ENCODE measurements at places on chromosomes 6 and 20.

DNA sequence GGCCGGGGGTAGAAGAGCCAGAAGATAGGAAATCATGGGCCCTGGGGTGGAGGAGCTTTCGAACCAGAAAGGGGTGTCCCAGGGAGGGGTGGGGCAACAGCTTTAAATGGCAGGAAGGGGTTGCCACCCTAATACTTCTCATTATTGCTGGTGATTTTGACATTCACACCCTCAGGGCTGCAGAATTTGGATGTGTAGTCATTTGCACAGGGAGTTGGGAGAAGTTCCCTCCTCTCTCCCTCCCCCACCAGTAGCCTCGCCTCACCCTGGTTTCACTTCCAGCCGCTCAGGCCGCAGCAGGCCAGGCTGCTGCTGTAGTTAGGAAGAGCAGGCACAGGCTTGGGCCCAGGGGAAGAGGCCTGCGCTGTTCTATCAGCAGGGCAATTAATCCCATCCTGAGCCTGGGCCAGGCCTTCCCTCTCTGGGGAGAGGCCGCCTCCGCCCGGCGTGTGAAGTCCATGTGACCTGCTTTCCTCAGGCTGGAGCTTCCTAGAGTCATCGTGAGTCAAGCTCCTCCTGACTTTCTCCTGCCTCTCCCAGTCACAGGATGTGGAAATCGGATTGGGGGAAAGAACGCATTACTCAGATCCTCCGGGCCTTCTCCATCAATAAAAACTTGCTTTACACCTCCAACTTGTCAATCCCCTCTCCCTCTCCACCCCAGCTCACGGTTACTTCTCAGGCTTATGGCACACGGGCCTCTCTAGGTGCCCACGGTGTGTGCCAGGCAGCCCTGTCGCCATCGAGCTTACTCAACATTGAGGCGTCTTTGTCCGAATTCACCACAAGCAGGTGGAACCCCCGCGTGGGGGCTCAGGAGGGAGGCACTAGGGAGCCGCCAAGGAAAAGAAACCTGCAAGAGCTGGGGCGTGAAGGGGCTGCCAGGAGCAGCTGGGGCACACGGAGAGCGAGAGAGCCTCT, 7.8 kb downstream of the ADTRP start:
- DNase-seq = no peak

DNA sequence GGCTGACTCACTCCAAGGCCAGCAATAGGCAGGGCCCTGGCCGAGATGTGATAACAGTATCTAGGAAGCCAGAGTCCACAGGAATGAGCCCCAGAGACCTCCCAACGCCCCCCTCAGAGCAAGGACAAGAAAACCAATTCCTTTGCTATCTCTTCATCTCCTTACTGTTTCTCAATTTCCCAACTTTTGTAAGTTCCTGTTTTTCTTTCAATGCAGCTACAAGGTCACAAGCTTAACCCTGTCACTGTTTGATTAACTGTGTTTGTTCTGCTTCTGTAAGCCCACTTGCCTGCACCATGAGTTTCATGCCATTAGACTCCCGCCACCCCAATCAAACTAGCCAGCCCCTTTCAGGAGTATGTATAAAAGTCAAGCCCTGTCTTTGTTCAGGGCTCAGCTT, 3.5 kb downstream of the FKBP1C start:
- no peak for DNase-seq

GRCh38 chr6:118668761-118669385, 17.5 kb upstream of the CEP85L start:
- DNase-seq = no peak

GRCh38 chr20:50415516-50416268, 94.5 kb upstream of the PTPN1 start:
- DNase-seq = no peak

DNA sequence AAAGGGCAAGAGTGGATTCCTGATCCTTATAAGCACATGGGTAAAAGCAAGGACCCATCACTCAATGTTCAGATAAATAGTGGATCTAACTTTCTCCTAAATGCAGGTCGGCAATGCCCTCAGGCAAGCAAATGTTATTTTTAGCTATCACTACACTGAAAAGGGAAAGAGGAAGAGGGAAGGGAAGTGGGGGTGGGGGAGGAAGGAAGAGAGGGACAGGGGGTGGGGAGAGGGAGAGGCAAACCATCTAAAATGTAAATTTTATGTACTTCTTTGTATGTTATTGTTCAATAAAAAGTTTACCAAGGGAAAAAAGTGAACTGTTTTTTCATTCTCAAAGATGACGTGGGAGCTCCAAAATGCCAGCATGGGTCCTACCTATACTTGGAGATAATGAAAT, 44.2 kb downstream of the CHD6 start:
- no peak for DNase-seq

GRCh38 chr6:121823437-121823851, 388.0 kb downstream of the GJA1 start:
- DNase-seq = no peak
